ENCODE measurements at places on chromosomes 2 and 18.

DNA sequence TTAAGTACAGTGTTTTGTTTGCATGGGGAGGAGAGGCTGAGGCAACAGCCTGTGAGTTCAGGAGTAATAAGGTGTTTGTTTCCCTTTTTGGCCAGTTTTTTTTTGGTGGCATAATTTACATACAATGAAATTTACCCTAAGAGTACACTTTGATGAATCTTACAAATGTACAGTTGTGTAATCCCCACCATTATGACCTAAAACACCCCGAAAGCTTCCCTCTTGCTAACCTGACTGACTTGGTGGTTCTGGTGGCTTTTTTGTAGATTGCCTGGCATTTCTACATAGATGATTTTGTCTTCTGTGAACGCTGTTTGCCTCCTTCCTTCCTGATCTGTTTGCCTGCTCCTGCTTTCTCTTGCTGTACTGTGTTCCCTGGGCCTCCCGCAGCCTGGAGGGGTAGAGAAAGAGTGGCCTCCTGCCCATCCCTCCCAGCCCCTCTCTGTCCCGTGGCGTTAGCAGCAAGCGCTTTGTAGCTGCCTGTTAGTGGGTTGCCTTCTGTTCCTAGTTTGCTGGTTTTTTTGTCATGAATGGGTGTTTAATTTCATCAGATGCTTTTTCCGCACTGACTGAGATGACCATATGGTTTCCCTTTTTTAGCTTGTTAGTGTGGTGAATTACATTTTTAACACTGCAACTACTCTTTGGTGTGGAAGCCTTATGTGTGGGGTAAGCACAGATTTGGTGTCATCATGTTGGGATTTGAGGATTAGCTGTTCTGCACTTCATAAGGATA lies 32.1 kb downstream of the ASAP2 start:
- no peak for DNase-seq

GRCh38 chr2:207337234-207338219 lies 171.8 kb upstream of the KLF7 start:
- DNase-seq = no peak

DNA sequence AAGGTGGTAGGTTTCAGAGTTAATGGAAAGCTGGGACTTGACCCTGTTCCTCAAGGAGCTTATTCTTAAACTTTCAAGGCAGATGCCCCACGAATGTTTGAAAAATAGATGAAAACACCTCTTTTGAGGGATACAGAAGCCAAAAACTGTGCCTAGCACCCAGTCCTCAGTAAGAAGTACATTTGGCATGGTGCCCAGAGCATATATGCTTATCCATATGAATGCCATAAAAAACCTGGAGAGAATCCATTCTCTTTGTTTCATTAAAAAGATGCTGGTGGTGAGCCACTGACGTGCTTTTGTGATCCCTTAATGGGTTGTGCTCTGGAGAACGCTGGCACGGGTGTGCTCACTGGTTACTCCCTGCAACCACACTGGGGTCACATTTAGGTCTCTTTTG lies 69.0 kb downstream of the IL1R2 start:
- no peak for DNase-seq

DNA sequence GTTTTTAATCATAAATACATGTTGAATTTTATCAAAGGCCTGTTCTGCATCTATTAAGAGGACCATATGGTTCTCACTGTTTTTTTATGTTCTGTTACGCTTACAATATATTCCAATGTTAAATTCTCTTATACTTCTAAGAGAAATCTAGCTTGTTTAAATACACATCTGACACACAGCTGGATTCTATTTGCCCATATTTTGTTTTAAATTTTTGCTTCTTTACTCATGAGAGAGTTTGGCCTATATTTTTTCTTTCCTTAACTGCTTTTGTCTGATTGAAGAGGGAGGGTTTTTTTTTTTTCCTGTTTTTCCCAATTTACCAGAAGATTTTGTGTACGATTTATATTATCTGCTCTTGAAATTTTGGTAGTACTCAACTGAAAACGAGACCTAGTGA lies 34.9 kb downstream of the RNF144A start:
- DNase-seq = no peak

DNA sequence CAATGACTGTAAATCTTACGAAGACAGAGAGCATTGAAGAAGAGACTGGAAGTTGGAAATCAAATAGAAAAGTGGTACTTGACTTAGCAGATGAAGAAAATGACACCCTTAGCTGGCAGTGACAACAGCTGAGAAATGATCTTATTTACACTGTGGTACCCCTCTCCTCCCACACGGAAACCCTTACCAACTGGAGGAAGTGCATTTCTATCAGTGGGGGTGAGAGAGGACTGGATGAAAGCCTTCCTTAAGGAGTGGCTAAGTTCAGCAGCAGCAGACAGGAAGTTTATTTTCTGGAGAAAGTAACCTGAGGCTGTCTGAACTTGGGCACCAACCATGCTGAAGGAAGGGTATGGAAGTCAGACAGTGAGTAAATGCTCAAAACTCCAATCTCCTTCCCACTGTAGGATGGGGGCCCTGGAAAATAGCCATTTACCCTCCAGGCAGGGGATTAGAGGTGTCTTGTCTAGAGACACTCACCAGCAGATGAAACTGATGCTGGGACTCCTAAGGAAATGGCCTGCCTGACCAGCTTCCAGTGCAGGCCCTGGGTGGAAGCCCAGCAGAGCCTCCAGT lies 160.2 kb upstream of the NCK2 start:
- no peak for DNase-seq

DNA sequence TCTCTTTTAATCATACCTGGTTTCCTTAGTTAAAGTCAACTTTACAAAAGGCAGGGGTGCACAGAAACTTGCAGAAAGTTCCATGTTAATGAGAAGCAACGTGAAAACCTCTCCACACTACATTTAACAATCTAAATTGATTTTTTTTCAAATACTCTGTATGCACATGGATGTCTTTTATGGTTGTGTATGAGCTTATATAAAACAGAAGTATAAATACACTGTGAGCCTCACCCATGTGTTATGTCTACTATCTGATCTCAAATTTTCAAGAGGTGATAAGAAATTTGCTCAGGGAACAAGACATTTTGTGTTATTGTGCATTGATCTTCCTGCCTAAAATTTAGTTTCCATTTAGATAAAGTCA lies 617.6 kb downstream of the ADCYAP1 start:
- no peak for DNase-seq

DNA sequence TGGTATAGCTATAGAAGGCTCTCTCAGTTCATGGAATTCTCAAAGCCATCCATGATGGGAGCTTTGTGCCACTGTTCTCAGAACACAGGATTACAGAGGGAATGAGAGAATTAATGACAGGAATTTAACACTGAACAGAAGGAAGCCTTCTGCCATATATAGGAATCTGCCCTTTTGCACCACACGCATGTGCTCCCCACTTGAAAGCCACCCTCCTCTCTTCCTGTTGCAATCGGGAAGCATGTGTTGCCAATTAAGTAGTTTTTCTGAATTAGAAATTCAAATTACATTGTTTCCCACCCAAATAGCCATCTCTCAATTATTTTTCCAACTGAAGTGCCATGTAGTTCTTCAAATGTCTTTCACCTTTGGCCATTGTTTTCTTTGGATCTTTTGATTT lies 71.3 kb downstream of the C1D start:
- no peak for DNase-seq

GRCh38 chr2:105573490-105573889 lies 171.2 kb upstream of the NCK2 start:
- DNase-seq = no peak

DNA sequence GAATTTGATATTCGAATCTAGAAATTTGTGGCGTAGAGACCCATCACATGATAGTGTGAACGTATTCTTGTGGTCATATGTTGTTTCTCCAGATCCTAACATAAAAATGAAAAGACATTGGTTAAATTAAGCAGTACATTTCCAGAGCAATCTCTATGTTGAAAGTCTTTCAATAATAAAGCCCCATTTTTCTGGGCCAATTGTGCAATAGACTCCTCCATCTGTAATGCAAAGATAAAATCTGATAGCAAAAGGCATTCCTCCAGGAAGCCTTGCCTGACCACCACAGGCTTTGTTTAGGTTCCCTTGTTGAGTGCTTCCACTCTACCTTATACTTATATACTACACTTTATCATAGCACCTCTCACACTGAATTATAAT lies 31.3 kb downstream of the APOB start:
- no peak for DNase-seq

GRCh38 chr2:171529914-171530313 lies 7.6 kb downstream of the CYBRD1 start:
- no peak for DNase-seq

DNA sequence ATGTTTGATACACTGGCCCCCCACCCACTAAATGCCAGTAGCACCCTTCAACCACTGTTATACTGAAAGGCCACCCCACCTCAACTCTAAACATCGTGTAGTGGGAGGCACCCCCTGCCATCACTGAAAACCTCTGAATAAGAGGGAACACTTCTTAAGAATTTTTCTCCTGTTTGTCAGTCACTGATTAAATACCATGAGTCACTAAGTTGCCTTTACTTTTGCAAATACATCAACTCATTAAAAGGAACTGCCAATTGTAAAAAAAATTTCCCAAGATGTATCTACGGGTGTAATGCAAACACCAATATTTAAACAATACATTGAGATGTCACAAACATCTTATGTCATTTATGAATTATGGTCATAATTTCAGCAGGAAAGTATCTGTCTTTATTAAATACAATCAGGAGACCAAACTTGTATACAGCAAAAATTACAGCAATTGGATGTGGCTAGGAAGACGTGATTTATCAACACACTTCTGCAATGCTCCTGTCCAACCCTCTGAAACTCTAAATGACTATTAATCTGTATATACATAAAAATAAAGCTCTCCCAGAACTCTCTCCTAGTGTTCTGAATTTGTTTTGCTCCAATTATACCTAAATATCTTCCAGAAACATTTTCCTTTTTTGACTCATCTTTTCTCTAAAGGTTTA lies 144.1 kb upstream of the STK17B start:
- DNase-seq = no peak

GRCh38 chr18:73948497-73948896 lies 199.1 kb downstream of the FBXO15 start:
- DNase-seq = no peak

DNA sequence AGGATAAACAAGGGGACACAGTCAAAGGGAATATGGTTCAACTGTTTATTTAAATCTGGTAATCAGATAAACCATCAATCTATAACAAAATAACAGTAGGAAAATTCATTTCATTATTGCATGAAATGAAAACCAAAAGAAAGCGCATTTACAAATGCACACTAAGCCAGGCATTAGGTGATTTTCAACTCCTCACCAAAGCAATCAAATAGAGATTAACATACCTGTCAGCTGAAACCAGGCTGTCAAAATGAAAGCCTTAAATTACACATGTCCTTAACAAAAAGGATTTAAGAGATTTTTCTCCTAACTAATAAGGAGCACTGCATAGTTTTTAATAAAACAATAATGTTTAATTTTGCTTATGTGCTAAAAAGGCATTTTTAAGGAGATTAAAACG lies 23.0 kb downstream of the STK39 start:
- DNase-seq = no peak

GRCh38 chr18:68427951-68428401 lies 286.9 kb downstream of the TMX3 start:
- no peak for DNase-seq

DNA sequence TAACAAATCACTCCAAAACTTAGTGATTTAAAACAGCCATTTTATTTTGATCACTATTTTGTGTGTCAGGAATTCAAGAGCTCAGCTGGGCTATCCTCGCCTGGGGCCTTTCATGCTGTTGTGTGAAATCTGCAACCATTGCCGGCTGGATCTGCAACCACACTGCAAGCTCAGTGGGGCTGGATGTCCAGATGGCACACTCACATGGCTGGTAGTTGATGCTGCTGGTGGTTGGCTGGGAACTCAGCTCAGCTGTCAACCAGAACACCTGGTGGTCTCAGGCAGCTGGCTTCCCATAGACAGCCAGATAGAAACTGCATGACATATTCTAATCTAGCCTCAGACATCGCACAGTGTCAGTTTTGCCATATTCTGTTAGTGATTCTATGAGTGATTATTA lies 30.6 kb upstream of the AP1S3 start:
- no peak for DNase-seq

DNA sequence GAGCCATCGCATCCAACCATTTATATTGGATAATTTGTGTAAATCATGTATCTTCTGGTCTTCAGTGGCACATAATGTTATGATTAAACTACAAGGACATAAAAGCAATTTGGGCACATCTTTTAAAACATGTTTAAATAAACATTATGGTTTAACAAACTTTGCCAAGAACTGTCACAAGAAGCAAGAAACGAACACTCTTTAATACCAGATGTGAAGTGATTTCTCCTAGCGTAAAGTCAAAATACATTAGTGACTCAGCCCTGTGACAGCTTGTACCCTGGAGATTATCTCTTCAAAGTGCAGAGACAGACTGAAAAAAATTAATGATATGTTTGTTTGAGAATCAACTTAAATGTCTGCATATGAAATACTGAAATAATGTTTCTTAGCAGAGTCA lies 39.9 kb downstream of the DSEL start:
- DNase-seq = no peak

- peak; percentile 4 for DNase-seq
Measured at GRCh38 chr2:44237221-44237620, 38.1 kb upstream of the SLC3A1 start.

- DNase-seq = no peak
Measured at GRCh38 chr2:154392256-154392655, 306.2 kb upstream of the KCNJ3 start.

DNA sequence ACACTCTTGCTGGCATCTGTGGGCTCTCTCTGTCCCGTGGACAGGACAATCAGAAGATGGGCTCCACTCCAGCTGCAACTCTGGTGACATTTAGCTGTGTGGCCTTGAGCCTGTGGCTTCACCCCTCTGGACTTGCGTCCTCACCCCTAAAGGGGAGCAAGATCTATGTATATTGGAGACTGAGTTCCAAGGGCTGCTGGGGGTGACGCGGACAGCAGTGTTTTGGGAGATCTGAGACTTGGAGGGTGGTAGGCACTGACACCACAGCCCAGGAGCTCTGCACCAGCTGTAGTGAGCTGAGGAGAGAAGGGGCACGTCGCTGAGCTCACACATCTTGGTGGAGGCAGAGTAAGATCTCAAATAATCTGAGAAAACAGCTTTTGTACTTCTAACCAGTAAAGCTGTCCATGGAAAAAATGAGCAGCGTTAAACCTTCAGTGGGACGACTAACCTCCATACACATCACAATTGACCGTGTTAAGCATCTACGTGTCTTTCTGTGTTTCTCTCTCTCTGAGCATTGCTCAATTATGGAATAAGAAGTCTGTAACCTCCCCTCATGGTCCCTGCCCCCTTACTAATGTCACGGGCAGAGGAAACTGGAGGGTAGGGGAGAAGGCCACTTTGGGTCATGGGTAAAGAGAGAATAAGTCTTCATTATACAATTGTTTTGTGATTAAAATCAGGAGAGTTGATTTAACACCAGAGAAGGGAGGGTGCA lies 85.8 kb downstream of the SH3RF3 start:
- DNase-seq = no peak

DNA sequence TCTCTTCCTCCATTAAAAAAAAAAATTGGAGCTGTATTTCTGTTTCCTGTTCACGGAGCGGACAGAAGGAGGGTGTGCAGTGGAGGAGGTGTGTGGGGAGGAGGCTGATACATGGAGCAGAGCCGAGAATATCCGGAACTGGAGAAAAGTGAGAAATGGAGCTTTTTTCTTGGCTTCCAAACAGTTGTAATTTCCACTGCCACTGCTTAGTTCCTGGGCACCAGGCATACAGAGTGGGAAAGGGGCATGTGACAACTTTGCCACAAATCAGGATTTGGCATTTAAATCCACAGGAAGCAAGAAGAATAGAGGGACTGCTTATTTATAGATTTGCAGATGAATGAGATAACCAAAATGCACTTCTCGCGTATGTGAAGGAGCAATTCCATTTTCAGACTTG lies 71.2 kb downstream of the BCL11A start:
- no peak for DNase-seq
